ENCODE measurements at places on chromosomes 11 and 22. TPM values are rescaled to one million over a fixed set of nuclear protein-coding genes. Genes with fewer than 3 reads are reported as not detected.

DNA sequence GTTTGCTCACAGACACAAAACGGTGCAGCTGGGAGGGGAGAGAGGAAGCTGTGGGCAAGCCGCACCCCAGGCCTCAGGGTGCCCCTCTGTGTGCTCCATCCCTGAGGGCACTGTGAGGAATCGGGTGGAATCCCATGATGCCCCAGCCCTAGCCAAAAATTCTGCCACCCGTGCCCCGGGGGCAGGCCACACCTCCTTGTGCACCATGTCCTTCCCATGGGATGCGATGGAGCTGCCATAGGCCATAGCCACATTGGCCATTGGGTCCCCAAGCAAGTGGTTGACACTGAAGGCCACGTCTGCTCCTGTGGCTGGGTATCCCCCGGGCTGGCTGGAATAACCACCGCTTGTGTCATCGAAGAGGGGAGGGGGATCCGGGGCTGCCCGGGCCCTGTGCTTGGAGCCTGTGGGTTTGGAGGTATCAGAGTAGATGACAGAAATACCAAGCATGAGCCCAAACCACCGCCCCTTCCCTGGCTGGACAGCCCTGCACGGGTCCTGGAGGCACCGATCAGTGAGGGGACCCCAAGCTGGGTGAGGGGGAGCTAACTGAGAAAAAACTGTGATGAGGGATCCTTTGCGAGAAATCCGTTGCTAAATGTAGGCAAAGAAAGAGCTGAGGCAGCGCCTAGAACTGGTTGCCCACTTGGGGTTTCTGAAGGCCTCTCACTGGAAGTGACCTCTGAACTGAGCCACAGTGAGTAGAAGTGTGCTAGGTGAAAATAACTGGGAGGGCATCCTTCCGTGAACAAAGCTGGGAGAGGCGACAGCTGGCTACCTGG lies 863 bp downstream of the YIF1A start:
- peak; percentile 23 for DNase-seq

GRCh38 chr11:66003291-66003690 lies 988 bp downstream of the BANF1 start:
- no peak for DNase-seq

DNA sequence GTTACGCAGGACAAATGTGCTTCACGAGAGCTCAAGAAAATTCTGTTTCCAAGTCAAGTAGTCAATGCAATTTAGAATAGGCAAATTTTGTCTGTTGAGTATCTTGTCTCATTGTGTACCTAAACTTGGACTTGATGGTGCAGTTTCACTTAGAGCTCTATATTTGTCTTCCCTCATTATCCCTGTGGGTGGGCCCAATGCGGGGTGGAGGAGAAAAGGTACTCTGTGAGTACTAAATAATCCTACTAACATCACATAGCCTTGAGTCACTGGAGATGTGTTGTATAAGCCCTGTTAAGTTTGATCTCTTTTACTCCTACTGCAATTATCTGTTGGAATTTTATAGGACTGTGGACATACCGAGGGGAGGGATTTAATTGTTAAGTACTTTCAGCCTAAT lies 331.2 kb downstream of the METTL15 start:
- no peak for DNase-seq

- no peak for DNase-seq
These were observed 1.2 kb upstream of the CCDC117 start for GRCh38 chr22:28771195-28771791.

The TESMIN gene
- total RNA-seq, result 2.6 TPM

The LAYN gene
- total RNA-seq, result 41.9 TPM

The USH1C gene
- not detected for total RNA-seq

The CCDC73 gene
- not detected for total RNA-seq

GRCh38 chr22:35619336-35620094 lies 2.4 kb upstream of the MB start:
- no peak for DNase-seq

The MMP13 gene
- total RNA-seq, result not detected

All from fibroblast of villous mesenchyme (primary cell).